ENCODE measurements at places on chromosomes 3 and 15.

- DNase-seq, result no peak
These were observed 40.9 kb upstream of the SMAD3 start for GRCh38 chr15:67024314-67024997.

DNA sequence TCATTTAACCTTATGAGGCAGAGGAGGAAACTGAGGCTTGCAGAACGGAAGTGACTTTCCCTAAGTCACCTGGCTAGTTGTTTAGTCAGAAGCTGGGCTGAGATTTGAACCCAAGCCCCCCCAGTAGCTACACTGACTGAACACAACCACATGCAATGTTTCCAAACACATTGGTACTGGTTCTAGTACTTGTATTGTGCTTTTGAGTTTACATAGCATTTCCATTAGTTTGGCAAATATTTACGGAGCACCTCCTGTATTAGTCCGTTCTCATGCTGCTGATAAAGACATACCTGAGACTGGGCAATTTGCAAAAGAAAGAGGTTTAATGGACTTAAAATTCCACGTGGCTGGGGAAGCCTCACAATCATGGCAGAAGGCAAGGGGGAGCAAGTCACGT is 56.3 kb upstream of the ITGA11 start:
- DNase-seq, result no peak

DNA sequence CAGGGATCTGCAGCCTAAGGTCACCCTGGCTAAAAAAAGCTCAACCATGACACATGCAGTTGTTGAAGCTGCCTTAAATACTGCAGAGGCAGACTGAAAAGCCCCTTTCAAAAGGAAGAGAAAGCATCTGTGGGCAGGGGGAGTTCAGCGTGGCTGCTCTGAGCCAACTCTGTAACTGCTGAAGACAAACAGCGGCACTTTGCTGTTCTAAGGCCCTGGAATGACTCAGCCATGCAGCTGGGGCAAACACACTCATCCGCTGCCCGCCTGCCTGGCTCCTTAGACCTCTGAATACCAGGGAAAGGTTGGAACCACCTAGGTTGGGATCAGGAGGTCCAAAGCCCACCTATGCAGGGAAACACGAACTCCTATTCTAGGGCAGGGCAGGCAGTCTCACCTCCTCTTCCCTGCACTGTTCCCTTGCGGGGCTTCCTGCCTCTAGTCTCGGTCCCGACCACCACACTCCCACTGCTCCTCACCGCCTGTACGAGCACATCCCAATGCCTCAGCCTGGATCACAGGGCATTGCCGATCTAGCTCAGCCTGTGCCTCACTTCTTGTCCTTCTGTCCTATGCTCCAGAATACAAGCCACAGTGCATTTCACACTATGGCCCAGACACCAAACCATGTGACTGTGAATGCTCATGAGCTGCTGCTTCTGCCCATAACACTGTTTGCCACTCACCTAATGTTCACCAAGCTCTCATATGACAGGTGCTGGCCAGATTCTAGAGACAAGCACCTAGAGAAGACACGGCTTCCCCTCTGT is 6.6 kb upstream of the MUSTN1 start:
- DNase-seq, result no peak

- no peak for DNase-seq
These were observed 31.4 kb downstream of the ANKRD28 start for GRCh38 chr3:15766406-15766805.

DNA sequence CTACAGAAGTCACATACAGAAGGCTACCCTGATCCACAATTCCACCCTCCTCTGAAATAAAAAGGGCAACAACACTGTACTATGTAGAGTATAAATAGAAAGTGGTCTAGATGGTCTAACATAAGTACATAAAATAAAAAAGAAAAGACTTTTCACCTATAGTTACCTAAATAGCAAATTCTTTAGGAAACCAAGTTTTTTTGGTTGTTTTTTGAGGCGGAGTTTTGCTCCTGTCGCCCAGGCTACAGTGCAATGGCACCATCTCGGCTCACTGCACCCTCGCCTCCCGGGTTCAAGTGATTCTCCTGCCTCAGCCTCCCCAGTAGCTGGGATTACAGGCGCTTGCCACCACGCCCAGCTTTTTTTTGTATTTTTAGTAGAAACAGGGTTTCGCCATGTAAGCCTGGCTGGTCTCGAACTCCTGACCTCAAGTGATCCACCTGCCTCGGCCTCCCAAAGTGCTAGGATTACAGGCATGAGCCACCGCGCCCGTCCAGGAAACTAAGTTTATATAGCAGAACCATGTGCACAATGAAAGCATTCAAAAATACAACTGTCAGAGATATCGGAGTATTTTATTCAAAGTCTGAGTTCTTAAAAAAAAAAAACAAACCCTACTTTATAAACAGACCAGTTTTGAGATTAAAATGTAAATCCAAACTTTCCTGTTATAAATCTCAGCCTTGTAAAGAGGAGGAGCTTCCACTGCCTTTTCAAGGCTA is 1.7 kb downstream of the SIN3A start:
- DNase-seq, result no peak

GRCh38 chr3:178761024-178761423 is 224.8 kb downstream of the KCNMB2 start:
- no peak for DNase-seq

- no peak for DNase-seq
These were observed 89.5 kb downstream of the EOMES start for GRCh38 chr3:27632431-27633223.

DNA sequence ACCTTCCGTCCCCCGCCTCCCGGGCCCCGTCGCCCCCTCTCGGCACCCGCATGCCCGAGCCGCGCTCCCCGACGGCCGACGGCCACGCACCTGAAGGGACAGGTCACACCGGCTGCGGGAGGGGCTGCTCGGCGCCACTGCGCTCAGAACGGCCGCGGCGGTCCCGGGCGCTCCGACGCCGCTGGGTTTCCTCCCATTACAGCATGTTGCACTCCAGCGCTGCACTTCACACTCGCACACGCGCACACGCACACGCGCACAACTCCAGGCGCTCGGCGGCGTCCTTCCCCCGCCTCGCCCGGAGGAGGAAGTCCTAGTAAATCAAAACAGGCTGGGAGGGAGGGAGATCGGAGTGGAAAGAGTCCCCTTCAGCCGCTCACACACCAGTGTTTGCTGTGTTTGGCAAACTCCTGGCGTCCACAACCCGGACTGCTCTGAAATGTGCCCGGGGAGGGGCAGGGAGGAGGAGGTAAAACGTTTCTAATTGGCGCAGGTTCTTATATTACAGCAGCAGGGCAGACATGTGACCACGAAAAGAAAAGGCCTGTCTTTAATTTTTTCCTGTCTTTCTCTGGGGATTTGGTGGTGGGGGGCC is 76.7 kb upstream of the VGLL4 start:
- no peak for DNase-seq

DNA sequence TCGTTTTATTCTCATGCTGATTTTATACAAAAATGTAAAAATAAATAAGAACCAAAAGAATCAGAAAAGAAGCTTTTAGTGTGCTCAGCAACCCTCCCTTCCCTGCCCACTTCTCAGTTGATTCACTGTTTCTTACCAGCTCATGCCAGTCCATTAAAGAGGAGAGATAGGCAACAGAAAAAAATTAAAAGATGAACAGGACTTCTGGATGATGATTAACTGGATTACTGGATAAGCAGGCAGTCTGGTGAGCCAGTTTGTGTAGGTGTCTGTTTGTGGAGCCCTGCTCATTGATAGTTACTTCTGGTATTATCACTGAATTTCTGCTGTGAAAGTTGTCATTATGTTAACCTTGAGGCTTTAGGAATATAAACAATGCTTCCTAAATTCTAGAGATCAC is 15.1 kb upstream of the GPR171 start:
- DNase-seq, result no peak

- no peak for DNase-seq
These were observed 22.6 kb downstream of the DCUN1D1 start for GRCh38 chr3:182957676-182958266.

- DNase-seq, result no peak
These were observed 26.7 kb upstream of the RHCG start for GRCh38 chr15:89523101-89523500.

- DNase-seq, result no peak
These were observed 29.2 kb upstream of the MUC13 start for GRCh38 chr3:124963755-124964154.

DNA sequence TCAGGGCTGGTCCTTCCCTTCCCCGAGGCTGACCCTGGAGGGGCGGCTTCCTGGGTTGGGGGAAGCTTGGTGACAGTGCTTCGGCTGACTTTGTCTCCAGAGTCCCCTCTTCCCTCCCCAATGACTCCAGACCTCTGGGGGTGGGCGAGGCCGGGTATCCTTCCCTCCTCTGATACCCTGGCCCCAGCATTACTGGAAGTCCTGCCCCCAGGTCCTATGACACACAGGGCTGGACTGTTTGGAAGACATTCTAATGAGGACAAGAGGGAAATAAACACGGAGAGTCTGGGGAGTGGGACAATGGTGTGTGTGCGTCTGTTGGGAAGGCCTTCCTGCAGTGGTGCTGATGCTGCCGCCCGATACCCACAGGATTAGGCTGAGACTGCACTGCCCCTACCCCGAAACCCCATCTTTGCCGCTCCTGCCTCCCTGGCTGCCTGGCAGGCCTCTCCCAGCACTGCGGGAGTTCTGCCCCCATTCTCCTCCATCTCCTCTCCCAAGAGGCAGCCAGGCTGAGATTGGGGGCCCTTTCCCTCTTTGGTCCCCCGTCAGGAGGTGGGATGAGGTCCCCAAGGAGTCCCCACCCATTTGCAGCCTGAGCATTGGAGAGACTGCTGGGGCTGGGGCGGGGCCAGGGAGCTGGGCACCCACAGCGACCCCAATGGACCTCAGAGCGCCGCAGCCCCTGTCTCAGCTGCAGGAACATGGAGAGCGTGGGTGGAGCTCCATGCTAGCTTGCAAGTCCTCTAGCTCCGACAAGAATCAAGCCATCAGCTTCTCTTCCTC is 29.7 kb upstream of the FBLN2 start:
- DNase-seq, result no peak

- no peak for DNase-seq
These were observed 203.6 kb upstream of the PDZRN3 start for GRCh38 chr3:73828348-73828747.

DNA sequence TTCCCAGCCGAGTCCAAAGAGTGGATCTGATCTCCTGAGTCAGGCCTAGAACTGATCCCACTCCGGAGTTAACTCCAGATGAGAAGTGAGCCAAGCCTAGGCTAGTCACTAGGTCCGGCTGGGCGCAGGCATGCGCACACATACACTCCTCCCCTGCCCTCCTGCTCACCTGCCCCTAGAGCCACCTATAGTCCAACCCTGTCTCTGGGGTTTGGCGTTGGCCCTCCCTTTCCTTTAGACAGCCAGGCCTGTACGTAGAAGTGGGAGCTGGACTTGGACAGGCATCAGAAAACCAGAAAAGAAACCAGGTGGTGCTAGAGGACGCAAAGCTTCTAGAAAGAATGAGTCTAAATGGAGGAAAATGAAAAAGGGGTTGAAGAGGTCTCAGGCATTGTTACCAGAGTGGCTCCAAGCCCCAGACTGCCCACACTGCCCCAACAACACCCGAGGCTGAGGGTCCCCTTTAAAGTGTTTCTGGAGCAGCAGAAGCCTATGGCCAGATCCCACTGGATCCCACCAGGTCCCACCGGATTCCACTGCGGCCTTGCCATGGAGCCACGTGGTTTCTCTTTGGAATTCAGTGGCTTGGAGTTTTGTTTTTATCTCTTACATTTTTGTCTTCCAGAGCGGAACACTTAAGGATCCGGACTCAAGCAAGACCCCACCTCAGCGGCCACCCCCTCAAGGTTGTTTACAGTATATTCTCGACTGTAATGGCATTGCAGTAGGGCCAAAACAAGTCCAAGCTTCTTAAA is 24.2 kb upstream of the TIMP4 start:
- DNase-seq, result no peak

- DNase-seq, result no peak
These were observed 38.8 kb downstream of the LMCD1 start for GRCh38 chr3:8540456-8540855.

DNA sequence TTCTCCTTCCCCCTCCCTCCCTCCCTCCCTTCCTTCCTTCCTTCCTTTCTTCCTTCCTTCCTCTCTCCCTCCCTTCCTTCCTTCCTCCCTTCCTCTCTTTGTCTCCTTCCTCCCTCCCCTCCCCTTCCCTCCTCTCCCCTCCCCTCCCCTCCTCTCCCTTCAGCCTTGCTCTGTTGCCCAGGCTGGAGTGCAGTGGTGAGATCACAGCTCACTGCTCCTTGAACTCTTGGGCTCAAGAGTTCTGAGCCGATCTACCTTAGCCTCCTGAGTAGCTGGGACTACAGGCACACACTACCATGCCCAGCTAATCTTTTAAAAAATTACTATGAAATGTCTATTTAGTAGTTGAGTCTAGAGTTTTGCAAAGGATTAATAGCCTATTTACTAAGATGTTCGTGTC is 32.2 kb downstream of the SQOR start:
- DNase-seq, result no peak

- DNase-seq, result no peak
These were observed 1.3 kb downstream of the MRPS25 start for GRCh38 chr3:15063656-15064286.

- DNase-seq, result no peak
These were observed 79.8 kb upstream of the IQSEC1 start for GRCh38 chr3:13152826-13153710.

GRCh38 chr3:42517117-42517516 is 14.7 kb downstream of the VIPR1 start:
- no peak for DNase-seq

GRCh38 chr15:46089467-46089935 is 454.7 kb downstream of the SQOR start:
- DNase-seq, result no peak

- DNase-seq, result no peak
These were observed 6.5 kb downstream of the CSRNP1 start for GRCh38 chr3:39146611-39147591.

DNA sequence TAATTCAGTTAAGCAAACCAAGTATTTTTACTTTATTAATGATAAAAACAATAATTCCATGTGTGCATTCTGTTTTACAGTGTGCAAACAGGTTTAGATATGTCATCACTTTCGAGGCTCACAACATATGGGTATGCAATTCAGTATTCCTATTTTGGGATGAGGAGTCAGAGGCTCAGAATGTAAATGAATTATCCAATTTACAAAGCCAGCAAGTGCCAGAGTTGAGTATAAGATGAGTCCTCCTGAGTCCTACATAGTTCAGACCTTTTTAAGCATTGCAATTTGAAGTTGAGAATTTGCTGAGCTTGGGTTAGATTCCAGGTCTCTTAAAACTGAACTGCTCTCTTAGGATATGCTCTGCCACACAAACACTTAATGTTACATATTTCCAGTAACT is 424.2 kb upstream of the ROBO2 start:
- DNase-seq, result no peak

GRCh38 chr3:125318167-125318865 is 56.8 kb downstream of the ZNF148 start:
- DNase-seq, result no peak

- DNase-seq, result no peak
These were observed 271.9 kb upstream of the GADL1 start for GRCh38 chr3:31166249-31166885.

DNA sequence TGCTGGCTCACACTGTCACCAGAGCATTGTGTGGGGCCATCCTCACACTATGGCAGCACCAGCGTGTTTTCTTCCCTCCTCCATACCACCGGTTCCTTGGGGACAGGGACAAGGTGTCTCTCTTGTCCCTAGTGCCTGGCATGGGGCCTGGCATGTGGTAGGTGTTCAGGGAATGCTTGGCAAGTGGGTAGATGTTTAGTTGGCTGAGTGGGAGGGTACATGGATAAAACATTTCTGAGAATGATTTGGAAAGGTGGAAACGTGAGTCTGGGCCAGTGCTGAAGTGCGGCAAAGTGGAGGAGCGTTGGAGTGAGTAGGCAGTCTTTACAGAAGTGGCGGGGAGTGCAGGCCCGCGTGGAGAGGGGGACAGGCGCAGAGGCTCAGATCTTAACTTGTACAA is 15.0 kb downstream of the SNAPC5 start:
- DNase-seq, result no peak

- DNase-seq, result no peak
These were observed 513.3 kb upstream of the SEMA6D start for GRCh38 chr15:47203993-47204392.
